ENCODE measurements at places on chromosomes 2 and 18.

GRCh38 chr18:58671632-58672564, 633 bp downstream of the MALT1 start:
- peak; percentile 49 for DNase-seq

GRCh38 chr2:238256594-238257104, 16.8 kb upstream of the HES6 start:
- DNase-seq: peak; percentile 91

GRCh38 chr2:173553593-173553992, 198.9 kb downstream of the CDCA7 start:
- no peak for DNase-seq

GRCh38 chr2:219918254-219918653, 290.8 kb downstream of the SLC4A3 start:
- no peak for DNase-seq

DNA sequence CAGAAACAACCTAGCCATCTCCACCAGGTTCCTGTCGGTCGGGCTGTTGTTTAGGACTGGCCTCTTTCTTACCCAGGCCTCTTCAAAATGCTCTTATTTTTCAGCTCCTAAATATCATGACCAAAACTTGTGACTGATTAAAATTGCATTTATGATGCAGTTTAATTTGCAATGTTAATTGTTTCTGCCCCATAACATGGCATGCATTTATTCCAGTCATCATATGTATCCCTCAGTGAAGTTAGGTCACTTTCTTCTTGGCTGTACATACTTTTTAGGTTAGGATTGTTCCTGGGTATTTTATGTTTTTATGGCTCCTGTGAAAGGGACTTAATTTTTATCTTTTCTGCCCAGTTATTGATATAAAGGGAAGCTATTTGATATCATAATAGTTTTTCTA, 50.6 kb downstream of the CHRNA1 start:
- no peak for DNase-seq

GRCh38 chr2:164877169-164877568, 35.5 kb upstream of the COBLL1 start:
- no peak for DNase-seq

GRCh38 chr2:95318431-95319220, 21.5 kb downstream of the KCNIP3 start:
- DNase-seq: no peak

- DNase-seq: no peak
These were observed 131.6 kb upstream of the DLGAP1 start for GRCh38 chr18:4586731-4587130.

DNA sequence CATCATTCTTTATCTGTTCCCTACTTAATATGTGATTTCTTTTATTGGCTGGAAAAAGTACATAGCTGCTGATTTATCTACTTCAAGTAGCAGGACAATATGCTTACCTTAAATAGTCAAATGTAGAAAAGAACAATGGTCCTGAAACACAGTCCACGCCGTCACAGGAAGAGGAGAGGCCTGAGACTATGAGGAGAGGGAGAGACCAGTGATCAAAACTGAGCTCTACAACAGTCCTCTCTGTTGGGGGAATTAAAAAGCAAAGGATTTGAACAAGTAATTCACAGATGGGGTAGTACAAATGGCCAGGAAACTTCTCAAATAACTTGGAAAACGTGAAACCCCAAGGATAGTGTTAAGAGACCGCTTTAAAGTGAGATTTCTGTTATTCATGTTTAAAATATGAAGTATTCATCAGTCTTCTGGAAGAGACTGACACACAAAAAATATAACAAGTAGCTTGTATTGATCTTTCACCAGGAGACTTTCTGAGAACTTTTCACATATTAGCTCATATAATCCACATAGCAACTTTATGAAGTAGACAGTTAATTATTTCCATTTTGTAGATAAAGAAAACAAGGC, 20.2 kb downstream of the SCYGR8 start:
- no peak for DNase-seq

DNA sequence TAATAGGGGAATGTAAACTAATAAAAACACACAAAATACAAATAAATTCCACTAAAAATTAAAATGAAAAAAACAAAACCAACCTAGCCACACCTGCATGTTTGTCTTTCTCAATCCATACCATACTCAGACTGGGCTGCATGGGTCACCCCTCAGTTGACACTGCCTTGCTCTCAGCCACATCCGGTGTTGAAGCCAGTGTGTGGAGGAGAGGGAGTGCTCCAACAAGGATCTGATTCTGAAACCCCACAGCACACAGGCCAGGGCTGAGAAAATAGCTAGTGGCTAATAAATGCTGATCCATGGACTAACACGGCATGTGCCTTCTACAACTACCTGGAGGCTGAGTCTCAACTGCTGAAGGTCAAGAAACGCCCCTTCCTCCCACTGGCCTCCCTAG, 13.7 kb downstream of the RND3 start:
- no peak for DNase-seq

GRCh38 chr18:58321986-58322385, 278.0 kb downstream of the NEDD4L start:
- peak; percentile 67 for DNase-seq

Measured in NCI-H526 treated with DMSO at 0.1 percent for 48 hours (cell line).